ENCODE measurements at places on chromosomes 2 and 18.

DNA sequence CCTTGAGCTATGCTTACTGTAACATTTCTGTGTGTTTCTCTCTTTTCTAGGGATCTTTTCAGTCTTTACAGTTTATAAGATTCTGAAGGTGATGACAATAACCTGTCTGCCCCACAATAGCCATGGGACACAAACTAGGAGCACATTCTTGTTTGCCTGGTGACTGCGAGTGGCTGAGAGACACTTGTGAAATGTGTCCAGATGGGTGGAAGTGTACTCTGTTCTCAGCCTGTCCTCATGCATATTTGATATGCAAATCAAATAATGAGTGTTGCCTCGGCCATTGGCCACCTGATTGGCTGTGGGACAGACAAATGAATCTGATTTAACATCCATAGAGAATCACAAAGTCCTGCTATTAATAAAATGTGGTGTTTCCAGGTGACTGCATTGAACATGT is 246.2 kb downstream of the HNMT start:
- DNase-seq: no peak

GRCh38 chr2:204213588-204213987 is 277.0 kb downstream of the ICOS start:
- peak; percentile 25 for DNase-seq

GRCh38 chr18:75216911-75217689 is 6.5 kb downstream of the TSHZ1 start:
- no peak for DNase-seq

- DNase-seq: no peak
Observed at GRCh38 chr18:22391407-22392345, 26.0 kb downstream of the CTAGE1 start.

DNA sequence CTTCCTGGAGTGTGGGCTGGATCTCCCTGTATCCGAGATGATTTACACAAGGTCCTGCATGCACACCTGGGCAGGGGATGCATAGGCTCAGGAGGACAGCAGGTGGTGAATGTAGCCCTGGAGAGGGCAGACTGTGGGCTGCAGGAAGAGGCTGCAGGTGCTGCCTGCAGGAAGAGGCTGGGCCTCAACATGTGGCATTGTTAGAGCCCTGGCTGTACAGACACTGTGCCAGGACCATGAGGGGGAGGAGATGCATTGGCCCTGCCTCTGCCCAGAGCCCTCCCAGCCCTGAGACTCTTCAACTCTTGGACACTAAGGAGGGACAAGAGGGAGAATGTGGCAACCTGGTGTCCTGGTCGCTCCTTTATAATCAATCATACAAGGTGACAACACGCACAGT is 392.8 kb downstream of the TNS1 start:
- no peak for DNase-seq

- DNase-seq: no peak
Observed at GRCh38 chr2:241656190-241656741, 18.8 kb downstream of the ATG4B start.

GRCh38 chr2:226644399-226644865 is 155.2 kb downstream of the IRS1 start:
- no peak for DNase-seq

DNA sequence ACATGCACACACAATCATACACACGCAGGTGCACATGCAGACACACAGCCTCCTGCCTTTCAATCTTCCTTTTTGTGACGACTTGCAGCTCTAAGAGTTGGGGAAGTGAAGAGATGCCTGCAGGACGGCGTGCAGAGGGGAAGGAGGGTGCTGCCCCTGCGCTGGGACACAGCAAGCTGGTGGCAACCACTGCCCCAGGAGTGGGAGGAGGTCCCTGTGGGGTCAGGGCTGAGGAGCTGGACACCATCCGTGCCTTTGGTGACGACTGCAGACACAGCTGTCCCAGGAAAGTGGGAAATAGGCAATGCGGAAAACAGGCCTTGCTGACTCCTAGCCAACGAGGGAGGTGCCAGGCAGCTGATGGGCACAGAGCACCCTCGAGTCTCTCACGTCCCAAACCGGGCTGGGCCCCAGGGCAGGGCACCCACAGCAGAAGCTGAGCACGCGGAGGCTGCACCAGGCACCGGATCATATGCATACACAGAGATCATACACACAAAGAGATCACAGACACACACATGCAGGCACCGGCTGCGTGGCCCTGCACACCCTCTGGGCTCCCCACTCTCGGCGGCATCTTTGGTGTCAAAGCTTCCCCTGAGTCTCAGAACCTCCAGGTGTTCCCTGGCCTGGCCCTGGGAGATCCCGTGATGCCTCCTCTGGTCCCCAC is 146.1 kb downstream of the PXDN start:
- no peak for DNase-seq

DNA sequence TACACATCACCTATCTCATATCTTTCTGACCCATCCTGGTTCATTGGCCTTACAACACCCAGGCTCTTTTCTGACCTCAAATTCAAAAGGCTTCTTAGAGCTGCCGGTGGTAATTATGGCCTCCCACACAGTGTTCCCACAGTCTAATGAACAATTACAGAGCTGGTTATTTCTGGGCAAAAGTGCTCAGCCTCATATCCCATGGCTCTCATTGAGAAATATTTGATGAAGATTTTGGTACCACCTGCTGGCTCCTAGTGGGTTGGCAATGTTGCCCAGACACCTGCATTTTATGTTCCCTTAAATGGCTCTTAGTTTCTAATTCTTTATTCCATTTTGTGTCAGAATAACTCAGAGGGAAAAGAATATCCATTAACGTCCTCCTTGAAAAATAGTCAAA is 20.1 kb upstream of the SCYGR2 start:
- no peak for DNase-seq

DNA sequence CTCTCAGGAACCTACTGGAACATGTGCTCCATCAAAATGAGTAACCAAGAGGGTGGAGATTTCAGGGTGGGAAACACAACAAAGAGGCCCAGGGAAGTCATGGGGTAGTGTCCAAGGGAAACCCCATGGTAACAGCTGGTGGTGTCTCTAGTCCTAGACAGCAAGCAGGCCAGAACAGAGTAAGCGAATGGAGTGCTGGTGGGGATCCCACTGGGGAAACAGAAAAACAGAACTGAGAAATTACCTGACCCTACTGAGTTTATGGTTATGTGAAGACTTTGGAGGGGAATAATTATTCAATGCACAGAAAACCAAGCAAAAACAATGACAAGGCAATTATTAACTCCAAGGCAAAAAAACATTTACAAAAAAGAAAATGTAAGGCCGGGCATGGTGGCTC is 16.9 kb downstream of the ERCC3 start:
- no peak for DNase-seq

DNA sequence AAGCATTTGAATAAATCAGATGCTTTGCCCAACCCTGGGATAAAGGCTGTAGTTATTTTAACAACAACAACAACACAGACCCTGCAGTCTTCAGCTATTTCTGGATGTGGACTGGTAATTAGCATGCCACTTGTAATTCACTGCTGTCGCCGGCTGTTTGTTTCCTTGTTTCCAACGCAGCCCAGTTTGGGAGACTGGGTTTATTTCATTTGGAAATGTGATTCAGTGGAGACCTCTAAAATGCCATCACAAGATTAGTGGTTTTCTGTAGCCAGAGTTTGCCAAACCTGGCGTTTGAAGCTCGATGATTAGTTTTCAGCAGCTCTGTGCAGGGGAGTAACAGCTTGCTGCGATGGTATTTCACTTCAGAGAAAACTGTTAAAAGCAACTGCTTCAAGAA is 83.5 kb downstream of the LDLRAD4 start:
- no peak for DNase-seq

GRCh38 chr18:2855560-2856350 is 8.9 kb downstream of the EMILIN2 start:
- DNase-seq: no peak

GRCh38 chr2:150332383-150332782 is 155.1 kb downstream of the RND3 start:
- DNase-seq: no peak

DNA sequence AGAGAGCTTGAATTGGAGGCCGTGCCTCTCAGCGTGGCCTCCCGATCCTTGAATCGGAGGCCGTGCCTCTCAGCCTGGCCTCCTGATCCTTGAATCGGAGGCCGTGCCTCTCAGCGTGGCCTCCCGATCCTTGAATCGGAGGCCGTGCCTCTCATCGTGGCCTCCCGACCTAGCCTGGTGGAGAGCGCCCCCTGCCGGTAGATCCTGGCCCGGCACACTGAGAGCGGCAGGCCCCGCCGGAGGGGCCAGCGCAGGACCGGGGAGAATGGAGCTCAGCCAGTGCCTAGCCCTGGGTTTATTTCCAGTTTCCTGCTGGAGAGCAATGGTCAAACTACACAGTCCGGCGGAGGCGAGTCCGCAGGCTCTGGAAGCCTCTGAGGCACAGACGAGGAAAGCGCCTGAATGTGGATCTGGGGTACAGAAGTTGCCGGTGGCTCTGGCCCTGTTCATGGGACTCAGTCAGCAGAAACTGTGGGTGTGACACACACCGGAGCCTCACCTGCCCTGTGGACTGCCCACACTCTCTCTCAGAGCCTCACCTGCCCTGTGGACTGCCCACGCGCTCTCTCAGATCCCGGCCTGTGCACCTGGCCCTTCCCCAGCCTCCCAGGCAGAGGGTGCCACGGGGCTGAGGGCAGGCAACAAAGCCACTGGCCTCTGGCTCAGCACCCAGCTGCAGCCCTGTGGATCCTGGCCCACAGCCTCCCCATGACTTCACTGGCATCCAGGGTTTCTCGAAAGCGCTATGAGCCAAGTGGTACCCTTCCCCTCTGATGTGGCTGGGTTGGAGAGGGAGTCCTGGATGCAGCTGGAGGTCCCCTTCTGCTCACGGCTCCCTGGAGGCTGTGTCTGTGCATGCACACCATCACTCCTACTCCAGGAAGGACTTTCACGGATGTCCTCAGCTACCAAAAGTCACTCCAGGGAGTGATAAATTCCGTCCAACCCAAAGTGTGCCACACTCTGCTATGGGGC is 1.5 kb downstream of the IL36B start:
- DNase-seq: no peak

GRCh38 chr2:190409616-190410015 is 1.5 kb downstream of the MFSD6 start:
- no peak for DNase-seq

DNA sequence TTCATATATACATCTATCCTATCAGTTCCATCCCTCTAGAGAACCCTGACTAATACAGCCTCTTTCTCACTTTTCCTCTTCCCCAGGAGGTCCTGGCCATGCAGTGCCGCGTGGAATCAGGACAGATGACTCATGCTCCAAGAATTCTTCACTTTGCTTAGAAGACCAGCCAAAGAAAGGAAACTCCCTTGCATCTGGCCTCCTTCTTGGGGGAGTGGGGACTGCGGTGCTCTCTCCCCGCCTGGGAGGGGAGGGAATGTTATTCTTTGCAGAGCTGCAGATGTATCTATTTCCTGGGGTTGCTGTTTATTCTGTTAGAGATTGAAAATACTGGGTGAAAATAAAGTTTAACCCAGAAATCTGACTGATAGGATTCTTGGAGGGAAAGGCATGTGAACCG is 111.5 kb upstream of the SH3BP4 start:
- peak; percentile 97 for DNase-seq

DNA sequence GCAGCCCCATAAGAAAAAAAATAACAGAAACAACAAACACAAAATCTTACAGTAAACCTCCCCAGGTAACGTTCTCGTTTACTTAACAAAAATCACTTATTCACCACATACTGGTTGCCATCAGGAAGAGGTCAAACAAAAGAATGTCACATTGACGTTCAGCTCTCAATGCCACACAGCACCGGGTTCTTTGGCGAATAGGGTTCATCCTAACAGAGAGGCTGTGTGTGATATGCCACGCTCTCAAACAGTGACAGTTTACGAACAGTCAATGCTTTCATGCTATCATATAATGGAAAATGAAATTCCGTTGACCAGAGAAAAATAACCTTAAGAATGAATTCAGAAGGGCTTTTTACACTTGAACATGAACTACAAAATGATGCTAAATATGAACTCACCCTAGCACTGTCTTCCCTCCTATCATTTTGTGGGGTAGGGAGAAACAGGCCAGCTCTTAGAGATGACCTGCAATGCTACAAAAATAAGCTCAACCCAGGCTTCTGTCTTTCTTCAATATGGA is 2.0 kb downstream of the TMEM163 start:
- DNase-seq: no peak

- DNase-seq: no peak
Observed at GRCh38 chr18:71105078-71105819, 816.4 kb downstream of the SOCS6 start.

- DNase-seq: no peak
Observed at GRCh38 chr2:200615247-200615646, 29.4 kb downstream of the AOX1 start.

GRCh38 chr2:54824567-54824966 is 101.1 kb downstream of the EML6 start:
- DNase-seq: no peak

- DNase-seq: no peak
Observed at GRCh38 chr2:164954954-164955701, at the start of gene SLC38A11. Gene SLC38A11 (minus strand): TSS chr2:164955525. CDS start chr2:164955247, 278 bp downstream.

DNA sequence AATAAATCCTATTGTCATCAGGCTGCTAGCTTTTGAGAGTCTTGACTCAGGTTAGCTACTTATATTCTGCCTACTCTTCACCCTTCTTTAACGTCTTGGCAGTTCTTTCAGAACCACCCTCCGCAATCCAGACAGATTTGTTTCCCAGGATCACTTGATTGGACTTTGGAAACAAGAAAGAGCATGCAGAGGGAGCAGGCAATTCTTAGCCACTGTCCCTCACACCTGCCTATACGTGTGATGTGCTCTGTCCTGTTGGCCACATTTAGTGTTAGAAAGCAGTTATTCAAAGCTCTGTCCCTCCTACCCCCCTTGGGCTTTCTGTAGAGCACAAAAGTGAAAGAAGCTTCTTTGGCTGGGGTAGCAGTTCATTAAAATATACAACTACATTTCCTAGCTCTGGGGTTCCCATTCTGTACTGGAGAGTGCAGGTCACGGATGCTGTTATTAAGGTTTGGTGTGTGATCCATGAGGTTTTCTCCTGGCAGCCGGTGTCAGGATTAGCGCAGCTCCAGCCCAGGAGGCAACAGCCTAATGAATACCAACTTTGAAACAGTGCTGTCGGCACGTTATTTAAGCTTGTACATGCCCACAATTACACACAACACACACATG is 6.3 kb downstream of the FZD5 start:
- no peak for DNase-seq

DNA sequence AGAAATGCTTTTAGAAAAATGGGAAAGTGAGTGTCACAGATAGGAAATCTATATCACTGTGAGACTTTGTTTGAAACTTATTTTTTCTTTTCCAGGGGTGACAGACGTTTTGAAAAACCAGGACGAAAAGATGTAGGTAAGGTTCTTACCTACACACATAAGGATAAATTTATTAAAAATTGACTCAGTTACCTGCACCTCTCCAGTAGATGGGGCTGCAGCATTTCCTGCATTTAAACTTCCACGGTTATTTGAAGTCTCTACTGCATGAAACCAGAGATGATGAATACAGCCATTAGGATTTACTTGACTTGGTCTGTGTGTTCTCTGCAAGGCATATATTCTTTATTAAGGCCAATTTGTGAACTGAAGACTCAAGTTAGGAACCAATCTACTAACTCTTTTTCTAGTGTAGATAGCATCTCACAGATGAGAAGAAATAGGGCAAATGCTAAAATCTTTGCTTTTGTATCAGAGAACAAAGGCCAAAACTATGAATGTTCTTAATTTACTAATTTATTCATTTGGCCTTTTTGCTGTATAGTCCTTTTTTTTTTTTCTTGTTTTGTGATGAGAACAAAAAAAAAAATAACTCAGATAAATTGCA is 15.0 kb downstream of the KCNJ13 start:
- DNase-seq: peak; percentile 44

- no peak for DNase-seq
Observed at GRCh38 chr2:28226558-28226957, 166.1 kb upstream of the FOSL2 start.

Measured in mesendoderm (in vitro differentiated cells).